Activated CD8-positive, alpha-beta memory T cell treated with anti-CD3 and anti-CD28 coated beads for 1 hour (primary cell): ENCODE measurements at places on chromosomes 7 and 10.

DNA sequence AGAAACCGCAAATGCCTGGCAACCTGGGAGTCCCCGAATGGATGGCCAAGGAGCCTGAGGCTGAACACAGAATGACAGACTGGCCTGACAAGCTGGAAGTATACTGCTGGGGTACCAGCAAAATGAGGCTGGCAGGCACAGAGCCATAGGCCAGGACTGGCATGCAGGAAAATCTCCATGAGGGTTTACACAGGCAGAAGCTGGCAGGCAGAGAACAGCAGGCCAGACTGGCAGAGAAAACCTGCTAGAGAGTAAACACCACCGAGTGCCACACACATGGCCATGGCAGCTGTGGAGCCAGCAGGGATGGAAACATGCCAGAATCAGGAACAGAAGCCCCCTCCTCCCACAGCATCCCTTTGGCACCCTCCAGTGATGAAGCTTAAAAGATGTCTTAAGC lies 63.4 kb downstream of the CRPPA start:
- no peak for DNase-seq

DNA sequence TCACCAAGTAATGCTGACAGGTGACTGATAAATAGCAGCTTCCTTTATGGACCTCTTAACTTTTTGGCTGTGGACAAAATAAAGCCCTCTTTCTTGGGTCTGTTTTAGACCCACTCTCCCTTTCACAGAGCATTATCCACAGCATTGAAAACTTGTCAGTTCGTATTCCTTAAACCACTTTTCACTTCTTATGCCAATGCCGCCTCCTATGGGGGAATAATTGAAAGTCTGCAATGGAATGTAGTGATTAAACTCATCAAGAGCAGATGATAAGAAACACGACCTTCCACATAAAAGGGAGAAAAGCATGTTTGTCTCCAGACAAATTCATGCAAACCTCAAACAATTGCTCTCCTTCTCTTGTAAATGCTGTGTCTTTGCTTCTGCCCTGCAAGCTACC lies 153.4 kb downstream of the SORCS1 start:
- no peak for DNase-seq

DNA sequence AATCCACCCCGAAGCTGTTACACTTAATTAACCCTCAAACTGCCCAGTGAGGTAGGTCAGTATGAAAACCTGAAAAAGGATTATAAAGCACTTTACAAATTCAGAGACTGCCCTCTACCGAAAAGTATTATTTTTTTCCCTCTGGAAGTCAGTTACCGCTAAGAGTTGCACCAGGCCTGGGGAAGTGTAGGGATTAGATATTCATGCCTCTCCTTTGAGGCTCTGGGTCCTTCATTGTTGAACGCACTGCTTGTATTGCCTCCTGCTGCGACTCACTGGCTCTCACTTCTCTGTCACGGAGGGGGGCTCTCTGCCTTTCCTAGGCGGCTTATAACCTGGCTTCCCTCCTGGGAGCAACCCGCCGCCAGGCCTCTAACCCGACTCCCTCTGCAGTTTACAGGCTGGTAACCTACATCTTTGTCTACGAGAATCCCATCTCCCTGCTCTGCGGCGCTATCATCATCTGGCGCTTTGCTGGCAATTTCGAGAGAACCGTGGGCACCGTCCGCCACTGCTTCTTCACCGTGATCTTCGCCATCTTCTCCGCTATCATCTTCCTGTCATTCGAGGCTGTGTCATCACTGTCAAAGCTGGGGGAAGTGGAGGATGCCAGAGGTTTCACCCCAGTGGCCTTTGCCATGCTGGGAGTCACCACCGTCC lies 2.7 kb downstream of the RHBDD2 start:
- no peak for DNase-seq

GRCh38 chr7:103690242-103690974 lies 244.4 kb upstream of the SLC26A5 start:
- no peak for DNase-seq

GRCh38 chr7:95424716-95425115 lies 10.1 kb downstream of the PON2 start:
- DNase-seq: no peak

DNA sequence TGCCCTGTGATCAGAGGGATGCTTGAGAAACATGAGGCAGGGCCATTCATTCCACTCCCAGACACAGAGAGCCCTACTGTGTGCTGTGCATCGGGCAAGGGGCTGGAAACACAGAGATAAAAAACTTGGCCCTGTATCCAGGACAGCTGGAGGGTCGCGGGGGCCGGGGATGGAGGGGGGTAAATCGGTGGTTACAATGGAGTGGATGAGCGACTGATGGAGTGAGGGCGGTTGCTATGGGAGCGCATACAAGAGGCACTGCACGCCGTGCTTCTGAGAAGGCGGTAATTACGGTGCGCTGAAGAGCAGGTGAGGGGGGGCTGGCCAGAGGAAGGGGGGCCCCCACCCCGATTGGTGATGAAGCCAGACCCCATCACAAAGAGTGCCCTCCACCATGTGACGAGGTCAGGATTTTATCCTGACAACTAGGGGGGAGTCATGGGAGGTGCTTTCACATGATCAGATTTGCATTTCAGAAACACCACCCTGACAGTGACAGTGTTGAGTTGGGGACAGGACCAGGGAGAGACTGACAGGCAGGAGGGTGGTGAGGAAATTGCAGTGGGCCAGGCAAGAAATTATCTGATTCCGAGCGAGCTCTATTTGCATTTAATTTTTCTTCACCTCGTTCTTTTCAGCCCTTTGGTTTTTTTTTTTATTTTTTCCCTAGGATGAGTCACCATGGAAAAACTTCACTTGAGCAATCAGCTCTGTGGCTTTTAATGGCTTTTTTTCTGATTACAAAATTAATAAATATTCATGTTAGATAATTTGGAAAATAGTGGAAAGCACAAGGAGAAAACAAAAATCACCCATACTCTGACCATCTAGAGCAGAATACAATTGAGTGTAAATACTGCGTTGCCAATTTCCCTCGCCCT lies 7.8 kb downstream of the CPA5 start:
- DNase-seq: no peak

DNA sequence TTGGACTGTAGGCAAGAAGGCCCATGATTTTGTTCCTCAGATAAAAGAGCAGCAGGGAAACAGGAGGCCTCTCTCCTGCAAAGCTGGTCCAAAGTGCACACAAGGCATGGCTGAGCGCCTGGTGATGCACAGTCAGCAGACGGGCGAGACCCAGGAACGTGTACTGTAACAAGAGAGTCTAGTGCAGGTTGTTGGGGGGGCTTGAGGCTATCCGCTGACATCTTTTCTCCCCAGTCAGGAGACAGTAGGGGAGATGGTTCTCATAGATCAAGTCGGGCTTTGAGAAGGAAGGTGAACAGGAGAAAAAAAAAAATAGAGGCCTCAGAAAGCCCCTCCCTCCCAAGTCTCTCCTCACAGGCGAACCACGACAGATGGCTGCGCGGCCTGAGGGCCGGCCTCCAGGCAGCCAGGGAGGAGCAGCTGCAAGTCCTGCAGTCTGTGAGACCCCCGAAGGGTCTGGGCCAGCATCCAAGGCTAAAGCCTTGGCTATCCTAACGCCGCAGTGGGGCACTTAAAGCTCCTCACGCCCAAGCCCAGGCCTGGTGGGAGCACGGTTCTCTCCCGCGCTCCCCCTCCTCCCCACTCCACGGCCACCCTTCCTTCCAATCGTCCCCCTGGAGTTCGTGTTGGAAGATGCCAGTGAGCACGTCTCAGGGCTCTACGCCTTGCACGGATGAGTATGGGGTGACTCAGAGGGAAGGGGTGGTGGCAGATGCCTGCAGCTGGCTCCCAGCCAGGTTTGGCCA lies 68.3 kb downstream of the PRKAG2 start:
- no peak for DNase-seq

- no peak for DNase-seq
Measured at GRCh38 chr7:69349291-69349690, 249.0 kb upstream of the AUTS2 start.

- DNase-seq: no peak
Measured at GRCh38 chr10:2436933-2437332, 630.4 kb upstream of the PFKP start.

DNA sequence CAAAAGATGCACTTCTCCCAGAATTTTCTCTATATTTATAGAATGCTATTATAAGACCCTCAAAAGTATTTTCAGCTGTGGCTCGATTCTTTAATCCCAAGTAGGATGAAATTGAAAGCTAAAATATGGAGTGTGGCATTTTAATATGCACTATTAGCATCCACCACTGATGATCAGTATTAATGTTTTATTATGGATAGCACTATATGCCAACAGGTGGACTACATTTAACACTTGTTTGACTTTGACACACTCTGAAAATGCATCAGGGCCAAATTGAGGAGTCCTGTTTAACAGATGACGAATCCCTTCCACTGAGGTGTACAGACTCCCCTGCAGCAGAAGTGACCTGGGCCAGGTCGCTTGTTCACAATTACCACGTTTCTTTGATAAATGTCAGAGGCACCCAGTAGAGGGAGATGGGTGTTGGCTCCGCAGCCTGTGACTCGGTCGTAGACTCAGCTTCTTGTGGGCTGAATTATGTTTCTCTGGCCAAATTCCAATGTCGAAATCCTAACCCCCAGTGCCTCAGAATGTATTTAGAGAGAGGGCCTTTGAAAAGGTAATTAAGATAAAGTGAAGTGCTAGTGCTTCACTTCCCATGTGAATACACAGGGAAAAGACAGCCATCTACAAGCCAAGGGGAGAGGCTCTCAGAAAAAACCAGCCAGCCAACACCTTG lies 48.1 kb downstream of the WIPF3 start:
- DNase-seq: no peak
